H1 (cell line): ENCODE measurements at places on chromosomes 5 and 9. TPM values are rescaled to one million over a fixed set of nuclear protein-coding genes. Genes with fewer than 3 reads are reported as not detected.

Gene LCN9
- 3.1 and 3.7 TPM in 2 replicates for total RNA-seq

Gene ARPC5L
- 50.5 and 50.6 TPM in 2 replicates for total RNA-seq

Gene CCL27
- total RNA-seq = not detected in 2 replicates

Gene CDC25C
- total RNA-seq = 20.8 and 23.2 TPM in 2 replicates

Gene HAND1
- total RNA-seq = not detected in 2 replicates

Gene PCDHGB3
- 1.3 and 1.6 TPM in 2 replicates for total RNA-seq

Gene DDX4
- total RNA-seq = 0.15 TPM in 1 of 2 replicates, not detected in the other

Gene ATOX1
- 77.9 and 79.9 TPM in 2 replicates for total RNA-seq

Gene DPYSL3
- total RNA-seq = 385 and 387 TPM in 2 replicates

Gene NFIB
- total RNA-seq = 11.6 and 13.1 TPM in 2 replicates

Gene MYOT
- not detected in 2 replicates for total RNA-seq

Gene ELOVL7
- 5.1 and 6.5 TPM in 2 replicates for total RNA-seq

Gene SEMA5A
- 8.7 and 8.9 TPM in 2 replicates for total RNA-seq

Gene GABRA1
- total RNA-seq = 16.2 and 17.3 TPM in 2 replicates

Gene PTGDS
- 2.2 and 2.3 TPM in 2 replicates for total RNA-seq

Gene PTGR1
- total RNA-seq = 28.5 and 29.3 TPM in 2 replicates

Gene CHMP5
- total RNA-seq = 44.1 and 47.3 TPM in 2 replicates

Gene IQGAP2
- 57.7 and 66.0 TPM in 2 replicates for total RNA-seq

Gene QRFP
- not detected in 2 replicates for total RNA-seq

Gene ADAMTSL1
- 0.84 and 0.90 TPM in 2 replicates for total RNA-seq

Gene PLEKHG4B
- total RNA-seq = 42.9 and 43.6 TPM in 2 replicates

Gene LECT2
- not detected in 2 replicates for total RNA-seq

Gene PCDHGA10
- 2.1 and 2.2 TPM in 2 replicates for total RNA-seq

Gene NIPAL4
- 0.20 and 0.25 TPM in 2 replicates for total RNA-seq

Gene CMBL
- total RNA-seq = 27.9 and 30.9 TPM in 2 replicates

Gene ZNF189
- total RNA-seq = 11.9 and 12.3 TPM in 2 replicates

Gene PDLIM4
- 8.3 and 10.7 TPM in 2 replicates for total RNA-seq

Gene EPB41L4B
- total RNA-seq = 23.7 and 25.0 TPM in 2 replicates

Gene FOXD4
- total RNA-seq = 0.25 TPM in 1 of 2 replicates, not detected in the other

Gene TMEM215
- total RNA-seq = 0.36 and 0.67 TPM in 2 replicates

Gene CDKN2A
- 0.69 and 0.73 TPM in 2 replicates for total RNA-seq

Gene AGXT2
- total RNA-seq = not detected in 2 replicates

Gene PCDHGB1
- total RNA-seq = 2.8 and 3.9 TPM in 2 replicates

Gene SLC12A7
- 38.6 and 39.7 TPM in 2 replicates for total RNA-seq

Gene TAF11L10
- not detected in 2 replicates for total RNA-seq

Gene DCP2
- total RNA-seq = 162 and 173 TPM in 2 replicates

Gene HCN1
- 6.7 and 7.6 TPM in 2 replicates for total RNA-seq

Gene STPG3
- not detected in 2 replicates for total RNA-seq

Gene LCN2
- 1.1 and 1.4 TPM in 2 replicates for total RNA-seq

Gene SPINK6
- not detected in 2 replicates for total RNA-seq

Gene FLT4
- total RNA-seq = 7.7 TPM in 2 replicates

Gene TMEM245
- total RNA-seq = 42.1 and 44.3 TPM in 2 replicates

Gene PCDHGB7
- 8.7 and 9.5 TPM in 2 replicates for total RNA-seq

Gene TRIM36
- 14.1 and 16.5 TPM in 2 replicates for total RNA-seq

Gene OR1J1
- not detected in 2 replicates for total RNA-seq

Gene OGN
- not detected in 2 replicates for total RNA-seq

Gene DNAJA1
- total RNA-seq = 159 and 169 TPM in 2 replicates

Gene ZNF658
- 5.0 and 5.4 TPM in 2 replicates for total RNA-seq

Gene FANCC
- total RNA-seq = 15.2 and 15.4 TPM in 2 replicates

Gene MARCHF6
- total RNA-seq = 109 and 118 TPM in 2 replicates

Gene PCDHB6
- 0.17 and 0.28 TPM in 2 replicates for total RNA-seq

Gene TRIM7
- 0.44 and 0.47 TPM in 2 replicates for total RNA-seq

Gene EMB
- 44.6 and 48.4 TPM in 2 replicates for total RNA-seq

Gene LAMC3
- 12.3 and 13.2 TPM in 2 replicates for total RNA-seq

Gene OLFM1
- 47.9 and 53.4 TPM in 2 replicates for total RNA-seq

Gene PCDHA12
- 9.3 and 10.6 TPM in 2 replicates for total RNA-seq

Gene TMEM232
- 1.3 and 1.6 TPM in 2 replicates for total RNA-seq

Gene RMRP
- total RNA-seq = 14,987 and 16,528 TPM in 2 replicates
